ENCODE measurements at places on chromosomes 16 and 17.

DNA sequence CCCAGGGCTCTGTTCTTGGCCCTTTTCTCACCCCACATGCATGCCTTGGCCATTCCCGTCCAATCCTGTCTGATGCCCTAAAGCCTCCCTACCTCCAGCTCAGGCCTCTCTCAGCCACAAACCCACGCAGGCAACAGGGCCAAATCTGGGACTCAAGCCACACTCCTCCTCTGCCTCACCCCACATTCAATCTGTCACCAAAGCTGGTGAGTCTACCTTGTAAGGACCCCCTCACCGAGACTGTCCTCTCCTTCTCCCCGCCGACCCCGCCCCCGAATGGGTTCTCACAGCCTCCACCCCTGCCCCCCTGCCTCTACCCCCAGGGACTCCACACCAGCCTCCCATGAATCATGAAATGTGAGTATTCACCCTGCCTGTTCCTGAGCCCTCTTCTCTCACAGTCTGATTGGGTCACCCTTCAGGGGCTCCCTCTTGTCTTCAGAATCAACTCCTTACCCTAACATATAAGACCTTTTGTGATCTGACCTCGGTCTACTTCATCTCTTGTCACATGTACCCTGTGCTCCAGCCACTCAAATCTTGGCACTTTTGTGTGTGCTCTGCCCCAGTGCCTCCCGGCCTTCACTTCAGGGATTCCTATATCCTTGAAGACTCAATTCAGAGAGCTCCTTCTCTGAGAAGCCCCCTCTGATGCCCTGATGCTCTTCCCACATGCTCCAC is 10.7 kb downstream of the EPOP start:
- DNase-seq = no peak

- DNase-seq = no peak
Observed at GRCh38 chr17:44637066-44637465, 19.2 kb upstream of the MEIOC start.

- DNase-seq = no peak
Observed at GRCh38 chr17:43667947-43668348, 6.2 kb upstream of the MEOX1 start.

- no peak for DNase-seq
Observed at GRCh38 chr16:49911430-49911829, 55.5 kb upstream of the ZNF423 start.

DNA sequence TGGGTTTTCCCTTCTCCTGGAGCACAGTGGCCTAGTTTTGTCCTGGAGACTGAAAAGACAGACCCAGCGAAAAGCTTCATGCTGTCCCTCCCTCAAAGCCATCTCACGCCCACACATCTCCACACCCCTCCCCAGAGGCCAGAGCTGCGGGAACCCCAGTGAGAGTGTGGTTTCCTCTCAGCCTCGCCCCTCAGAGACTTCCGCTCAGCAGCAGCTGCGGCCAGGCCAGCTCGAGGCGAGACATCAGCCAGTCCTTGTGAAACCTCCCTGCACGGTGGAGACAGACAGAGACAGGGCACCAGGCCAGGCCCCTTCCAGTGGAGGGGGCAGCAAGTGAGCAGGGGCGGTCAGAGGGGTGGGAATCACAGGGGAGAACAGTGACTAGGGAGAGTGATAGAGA is 77.0 kb upstream of the TNRC6C start:
- DNase-seq = no peak

- DNase-seq = no peak
Observed at GRCh38 chr16:5918567-5919130, 821.1 kb upstream of the EEF2KMT start.

DNA sequence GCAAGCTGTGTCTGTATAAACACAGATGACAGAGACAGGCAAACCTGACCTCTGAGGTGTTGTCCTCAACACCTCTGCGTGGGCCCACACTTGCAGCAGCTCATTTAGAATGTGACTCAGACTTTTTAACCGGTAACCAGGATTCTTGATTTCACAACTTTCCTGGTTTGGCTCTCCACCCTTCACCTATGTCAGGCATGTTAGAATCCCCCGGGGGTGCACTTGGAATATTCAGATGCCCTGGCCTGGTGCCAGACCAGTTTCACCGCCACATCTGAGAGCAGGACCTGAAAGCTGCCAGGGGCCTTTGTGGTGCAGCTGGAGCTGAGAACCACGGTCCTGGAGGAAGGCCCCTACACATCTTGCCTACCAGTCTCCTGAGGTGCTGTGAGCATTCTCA is 4.8 kb downstream of the DHODH start:
- peak; percentile 27 for DNase-seq

DNA sequence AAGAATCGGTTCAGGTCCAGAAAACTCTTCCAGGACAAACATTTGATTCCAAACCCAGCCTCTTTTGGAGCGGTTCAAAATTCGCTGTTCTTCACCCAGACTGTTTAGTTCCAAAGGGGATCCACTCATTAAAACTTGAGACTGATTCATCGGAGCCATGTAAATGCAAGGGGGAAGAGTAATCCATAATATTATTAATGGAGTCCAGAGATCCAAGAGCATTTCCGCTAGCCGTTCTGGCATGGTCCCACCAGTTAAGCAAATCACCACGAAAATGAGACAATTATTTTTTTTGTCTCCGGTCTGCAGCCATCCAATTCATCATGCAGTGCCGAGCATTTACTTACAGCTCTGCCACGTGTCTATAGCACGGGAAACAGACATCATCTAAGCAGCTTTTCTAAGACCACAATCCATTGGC is 15.1 kb downstream of the CDH8 start:
- no peak for DNase-seq

DNA sequence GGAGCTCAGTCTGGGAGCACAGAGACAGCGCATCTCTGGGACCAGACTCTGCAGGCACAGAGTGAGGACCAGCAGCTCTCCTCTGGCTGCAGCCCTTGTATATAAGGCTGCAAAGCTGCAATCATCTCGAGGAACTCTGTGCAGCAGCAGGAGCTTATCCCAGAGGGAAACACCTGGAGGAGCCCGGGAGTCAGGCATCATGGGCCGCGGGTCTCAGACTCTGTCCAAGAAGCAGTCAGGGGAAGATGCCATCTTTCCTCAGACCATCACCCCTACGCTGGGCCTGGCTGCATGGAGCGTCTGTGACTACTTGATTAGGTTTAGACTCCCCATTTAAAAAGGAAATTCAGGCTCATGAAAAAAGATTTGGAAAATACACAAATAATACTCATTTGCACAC is 122.0 kb downstream of the IRF8 start:
- DNase-seq = no peak

DNA sequence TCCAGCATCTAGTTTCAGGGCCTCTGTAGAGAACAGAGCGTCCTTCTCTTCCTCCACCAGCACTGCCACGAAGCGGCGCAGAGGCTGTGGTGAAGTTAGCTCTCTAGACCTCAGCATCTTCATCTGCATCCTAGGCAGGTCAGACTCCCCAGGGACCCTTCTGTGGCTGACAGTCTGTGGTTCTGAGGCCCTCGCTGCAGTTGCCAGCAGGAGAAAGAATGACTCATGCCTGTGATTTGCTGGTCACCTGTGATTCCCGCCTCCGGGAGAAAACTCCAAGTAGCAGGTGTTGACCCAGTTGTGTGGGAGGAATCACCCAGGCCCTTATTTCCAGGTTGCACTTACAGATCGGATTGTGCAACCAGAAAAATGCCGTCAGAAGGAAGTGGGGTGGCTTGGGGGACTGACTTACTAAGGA is 117.3 kb upstream of the CACNG5 start:
- DNase-seq = peak; percentile 13

- no peak for DNase-seq
Observed at GRCh38 chr16:79607587-79607986, 7.0 kb upstream of the MAF start.

- peak; percentile 69 for DNase-seq
Observed at GRCh38 chr17:80477647-80478478, 1.5 kb upstream of the NPTX1 start.

DNA sequence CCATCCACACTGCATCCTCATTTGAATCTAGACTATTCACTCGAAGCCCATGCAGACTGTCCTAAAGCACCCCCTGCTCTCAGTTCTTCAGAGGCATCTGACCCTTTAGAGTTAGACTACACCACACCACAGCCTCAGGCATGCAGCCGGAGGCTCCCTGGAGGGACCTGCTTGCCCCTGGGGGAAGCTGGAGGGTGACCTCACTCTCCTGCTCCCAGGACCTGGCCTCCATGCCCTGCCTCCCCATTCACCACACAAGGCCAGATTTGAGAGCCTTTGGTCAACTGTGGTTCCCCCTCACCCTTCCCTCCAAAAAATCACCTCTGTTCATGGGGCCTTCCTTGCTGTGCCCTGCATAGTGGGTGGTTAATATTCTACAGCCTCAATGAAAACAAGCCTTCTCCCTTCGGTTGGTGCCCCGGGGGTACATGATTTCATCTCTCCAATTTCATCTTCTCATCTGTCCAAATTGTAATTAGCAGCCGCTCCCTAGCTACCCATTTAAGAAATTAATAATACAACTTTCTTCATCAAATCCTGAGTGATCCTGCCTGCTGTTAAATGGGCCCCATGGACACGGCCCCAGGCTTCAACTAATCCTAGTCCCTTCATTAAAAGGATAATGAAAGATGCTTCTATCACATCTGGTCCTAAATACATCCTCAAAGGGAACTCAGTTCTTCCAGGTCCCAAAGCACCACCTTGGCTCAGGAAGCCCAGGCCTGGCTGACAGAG is 24.4 kb downstream of the ABCC12 start:
- DNase-seq = no peak

DNA sequence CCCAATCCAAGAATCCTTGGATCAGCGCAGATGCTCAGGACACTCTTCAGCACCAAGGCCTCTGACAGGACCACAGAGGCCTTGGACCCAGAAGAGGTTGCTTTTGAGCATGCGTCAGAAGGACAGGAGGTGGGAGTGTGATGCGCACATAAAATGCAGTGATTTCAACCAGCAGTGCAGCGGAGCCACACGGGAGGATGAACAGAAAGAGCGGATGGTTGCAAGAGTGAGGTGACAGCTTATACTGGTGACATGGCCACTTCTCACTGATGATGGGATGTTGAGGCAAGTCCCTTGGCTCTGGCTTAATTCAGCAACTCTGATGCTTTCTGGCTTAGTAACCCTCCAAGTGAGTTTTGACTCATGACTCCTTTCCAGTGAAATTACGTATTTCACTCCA is 25.2 kb upstream of the ERN1 start:
- no peak for DNase-seq

GRCh38 chr17:17353625-17354484 is 50.7 kb downstream of the NT5M start:
- no peak for DNase-seq

DNA sequence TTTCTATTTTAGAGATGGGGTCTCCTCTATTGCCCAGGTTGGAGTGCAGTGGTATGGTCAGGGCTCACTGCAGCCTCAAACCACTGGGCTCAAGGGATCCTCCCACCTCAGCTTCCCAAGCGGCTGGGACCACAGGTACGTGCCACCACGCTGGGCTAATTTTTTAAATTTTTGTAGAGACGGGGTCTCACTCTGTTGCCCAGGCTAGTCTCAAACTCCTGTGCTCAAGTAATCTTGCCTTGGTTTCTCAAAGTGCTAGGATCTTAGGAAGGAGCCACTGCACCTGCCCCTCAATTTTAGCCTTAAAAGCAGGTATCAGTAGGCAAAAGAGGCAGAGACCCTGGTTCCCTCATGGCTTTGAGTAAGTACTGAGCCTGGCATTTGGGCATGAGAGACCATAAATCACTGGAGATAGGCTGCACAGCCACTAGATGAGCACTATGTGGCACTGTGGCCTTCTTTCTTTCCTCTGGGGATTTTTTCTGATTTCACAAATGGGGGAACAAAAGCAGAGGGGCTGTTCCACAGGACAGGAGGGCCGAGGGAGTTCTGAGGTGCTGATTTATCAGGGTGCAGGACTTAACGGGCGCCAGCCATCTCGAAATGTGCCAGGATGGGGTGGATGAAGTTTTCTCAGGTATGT is 82.2 kb downstream of the PLXDC1 start:
- DNase-seq = peak; percentile 8

GRCh38 chr16:82755570-82756282 is 129.0 kb downstream of the CDH13 start:
- no peak for DNase-seq

DNA sequence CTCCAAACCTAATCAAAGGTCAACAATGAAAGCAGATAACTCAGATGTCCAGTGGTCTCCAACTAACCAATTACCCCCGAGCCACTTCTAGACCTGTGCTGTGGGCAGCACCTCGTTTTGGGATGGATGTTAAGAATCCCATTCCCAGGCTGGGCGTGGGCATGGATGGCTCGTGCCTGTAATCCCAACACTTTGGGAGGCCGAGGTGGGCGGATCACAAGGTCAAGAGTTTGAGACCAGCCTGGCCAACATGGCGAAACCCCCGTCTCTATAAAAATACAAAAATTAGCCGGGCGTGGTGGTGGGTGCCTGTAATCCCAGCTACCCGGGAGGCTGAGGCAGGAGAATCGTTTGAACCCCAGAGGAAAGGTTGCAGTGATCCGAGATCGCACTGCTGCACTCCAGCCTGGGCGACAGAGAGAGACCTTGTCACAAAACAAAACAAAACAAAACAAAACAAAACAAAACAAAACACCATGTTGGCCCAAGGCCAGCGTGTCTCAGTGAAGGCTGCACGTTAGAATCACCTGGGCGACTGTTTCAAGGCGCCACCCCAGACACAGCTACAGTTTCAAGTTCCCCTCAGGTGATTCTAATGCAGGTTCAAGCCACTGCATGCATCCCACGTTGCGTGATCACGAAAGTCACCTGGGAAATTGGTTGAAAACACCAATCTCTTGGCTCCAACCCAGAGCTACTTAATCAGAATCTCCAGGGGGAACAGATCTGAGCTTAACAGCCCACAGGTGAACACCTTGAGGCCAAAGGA is 21.3 kb downstream of the COX4I1 start:
- DNase-seq = peak; percentile 42

DNA sequence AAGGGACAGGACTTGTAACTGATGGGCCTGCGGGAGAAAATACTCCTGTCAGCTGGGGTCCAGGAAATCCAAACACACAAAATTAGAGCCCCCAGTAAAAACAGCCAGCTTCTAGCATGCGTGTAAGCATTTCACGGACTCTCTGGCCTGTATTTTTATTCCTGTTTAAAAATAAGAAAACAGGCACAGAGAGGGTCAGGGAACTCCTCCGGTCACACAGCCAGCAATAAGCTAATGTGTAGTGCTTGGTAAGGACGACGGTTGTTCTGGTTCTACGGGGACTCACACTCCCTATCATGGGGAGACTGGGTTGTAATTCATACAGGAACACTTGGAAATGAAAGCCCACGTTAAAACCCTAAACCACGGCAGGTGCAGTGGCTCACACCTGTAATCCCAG is 1.5 kb upstream of the TCF25 start:
- DNase-seq = no peak

- DNase-seq = no peak
Observed at GRCh38 chr16:77062878-77063675, 127.9 kb upstream of the MON1B start.

GRCh38 chr17:59331929-59332748 is 684 bp downstream of the YPEL2 start:
- DNase-seq = peak; percentile 7

DNA sequence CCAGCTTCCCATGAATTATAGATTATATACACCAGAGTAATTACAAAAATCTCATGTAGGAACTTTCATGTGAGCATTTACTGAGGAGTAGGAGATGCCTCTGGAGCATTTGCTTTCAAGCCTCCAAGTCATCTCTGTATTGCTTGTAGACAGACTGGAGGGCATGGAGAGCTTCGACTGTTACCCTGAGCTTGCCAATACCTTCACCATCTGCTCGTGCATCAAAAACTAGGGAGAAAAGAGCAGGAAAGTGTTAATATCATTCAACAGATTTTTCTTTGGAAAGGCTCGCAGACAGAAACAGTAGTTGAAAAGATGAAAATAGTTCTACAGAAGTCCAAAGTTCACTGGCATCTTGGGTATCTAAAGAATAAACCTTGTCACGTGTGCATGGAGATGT is 99.0 kb upstream of the AKTIP start:
- no peak for DNase-seq

All from NCI-H345 (cell line).